ENCODE measurements at places on chromosomes 13 and 19. TPM values are rescaled to one million over a fixed set of nuclear protein-coding genes. Genes with fewer than 3 reads are reported as not detected.

Gene LGALS7B
- 0.74 TPM for total RNA-seq

Gene PSPN
- 3.0 TPM for total RNA-seq

Gene SIGLEC10
- 1.2 TPM for total RNA-seq

Gene CRLF1
- 3.9 TPM for total RNA-seq

Gene GDF15
- 0.74 TPM for total RNA-seq

Gene NRTN
- total RNA-seq, result 0.25 TPM

Gene SLC7A10
- total RNA-seq, result 0.25 TPM

Gene SIGLEC9
- total RNA-seq, result 0.25 TPM

Gene ZSCAN4
- not detected for total RNA-seq

Gene CLDN10
- 3.7 TPM for total RNA-seq

Gene LACC1
- total RNA-seq, result 4.7 TPM

Gene HCN2
- total RNA-seq, result 9.1 TPM

Gene NLRP7
- not detected for total RNA-seq

Gene RASGRP4
- total RNA-seq, result 0.25 TPM

Gene LRG1
- 0.25 TPM for total RNA-seq

Gene NCAN
- 238 TPM for total RNA-seq

Gene GAPDHS
- total RNA-seq, result not detected

Gene ZNF837
- 0.74 TPM for total RNA-seq

Gene METTL21C
- total RNA-seq, result not detected

Gene LPAR2
- total RNA-seq, result 25.8 TPM

Gene SPC24
- 2.7 TPM for total RNA-seq

Gene ZNF85
- 14.5 TPM for total RNA-seq

Gene EPS8L1
- total RNA-seq, result 4.9 TPM

Gene DLL3
- total RNA-seq, result 14.3 TPM

Gene RPS16
- 57.5 TPM for total RNA-seq

Gene ERCC2
- total RNA-seq, result 12.3 TPM

Gene AMH
- total RNA-seq, result 0.74 TPM

Gene KLK15
- total RNA-seq, result not detected

Gene CD33
- not detected for total RNA-seq

Gene PIP5K1C
- 22.4 TPM for total RNA-seq

Gene PIH1D1
- 49.9 TPM for total RNA-seq

Gene KPNA3
- 60.2 TPM for total RNA-seq

Gene KLK1
- total RNA-seq, result 0.25 TPM

Gene CDC37
- total RNA-seq, result 39.8 TPM

Gene SLC15A1
- total RNA-seq, result 0.25 TPM

Gene SLC25A41
- total RNA-seq, result 0.98 TPM

Gene SYMPK
- 21.4 TPM for total RNA-seq
